ENCODE measurements at places on chromosomes 4 and X. TPM values are rescaled to one million over a fixed set of nuclear protein-coding genes. Genes with fewer than 3 reads are reported as not detected.
A peak's percentile ranks its signal among the peaks of the same experiment; 100 is the strongest.

JAKMIP1 gene
- total RNA-seq = 33.7 TPM

GRCh38 chr4:37881811-37882210 lies 9.1 kb upstream of the TBC1D1 start:
- peaks cover 12% of the 10 kb centered on the region for H3K4me1 ChIP-seq
- DNase-seq = no peak

GRCh38 chr4:169150806-169151205 lies 120.0 kb downstream of the SH3RF1 start:
- no peaks in the 10 kb centered on the region for H3K36me3 ChIP-seq
- no peak overlapping the region for H3K4me3 ChIP-seq
- no peak overlapping the region for H3K27ac ChIP-seq
- no peaks in the 10 kb centered on the region for H3K27me3 ChIP-seq
- no peak for DNase-seq
- no peaks in the 10 kb centered on the region for H3K4me1 ChIP-seq

GRCh38 chr4:6128221-6128850 lies 72.0 kb downstream of the JAKMIP1 start:
- H3K36me3 ChIP-seq = no peaks in the 10 kb centered on the region
- H3K4me1 ChIP-seq = no peaks in the 10 kb centered on the region
- DNase-seq = no peak
- no peaks in the 10 kb centered on the region for H3K27me3 ChIP-seq

- H3K27ac ChIP-seq = no peak overlapping the region
- H3K4me1 ChIP-seq = peaks cover 9% of the 10 kb centered on the region
- H3K36me3 ChIP-seq = peaks cover 4% of the 10 kb centered on the region
- peaks cover 6% of the 10 kb centered on the region for H3K27me3 ChIP-seq
- H3K4me3 ChIP-seq = no peak overlapping the region
Observed at GRCh38 chr4:55658657-55659056, 22.6 kb upstream of the NMU start.

DNA sequence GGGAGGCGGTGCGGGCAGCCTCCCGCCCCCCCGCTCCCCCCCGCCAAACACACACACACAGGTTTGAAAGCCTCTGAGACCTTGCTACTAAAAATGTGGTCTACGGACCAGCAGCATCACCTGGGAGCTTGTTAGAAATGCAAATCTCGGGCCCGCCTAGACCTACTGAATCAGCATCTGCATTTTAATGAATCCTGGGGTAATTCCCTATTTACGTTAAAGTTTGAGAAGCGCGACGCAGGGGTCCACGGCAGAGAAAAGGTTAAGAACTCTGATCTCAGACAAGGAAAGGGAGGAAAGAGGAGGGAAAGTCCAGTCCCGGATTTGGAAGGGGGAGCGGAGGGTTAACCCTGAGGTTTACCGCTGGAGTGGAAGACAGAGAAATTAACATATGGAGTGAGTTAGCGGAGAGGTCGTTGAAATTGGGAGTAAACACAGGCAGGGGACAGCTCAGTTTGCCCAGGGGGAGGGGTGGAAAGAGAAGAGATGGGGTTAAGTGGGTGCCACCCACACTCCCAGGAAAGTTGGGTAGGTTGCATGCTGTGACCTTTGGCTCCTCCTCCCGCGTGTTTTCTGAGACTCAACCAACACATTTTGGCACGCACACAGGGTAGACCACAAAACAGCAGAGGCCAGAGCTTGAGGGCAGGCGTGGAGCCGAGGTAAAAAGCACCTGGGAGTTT lies 483.6 kb downstream of the BCOR start:
- peak overlapping the region; percentile 93 for H3K4me3 ChIP-seq
- H3K27ac ChIP-seq = peak overlapping the region; percentile 71
- peaks cover 38% of the 10 kb centered on the region for H3K4me1 ChIP-seq
- H3K27me3 ChIP-seq = peaks cover 36% of the 10 kb centered on the region

Measured in activated T-cell treated with anti-CD3 and anti-CD28 coated beads, Interleukin-2, amount 50 U/mL, for 72 hours (primary cell).